G401 (cell line): ENCODE measurements at places on chromosomes 6 and 20. TPM values are rescaled to one million over a fixed set of nuclear protein-coding genes. Genes with fewer than 3 reads are reported as not detected.

DNA sequence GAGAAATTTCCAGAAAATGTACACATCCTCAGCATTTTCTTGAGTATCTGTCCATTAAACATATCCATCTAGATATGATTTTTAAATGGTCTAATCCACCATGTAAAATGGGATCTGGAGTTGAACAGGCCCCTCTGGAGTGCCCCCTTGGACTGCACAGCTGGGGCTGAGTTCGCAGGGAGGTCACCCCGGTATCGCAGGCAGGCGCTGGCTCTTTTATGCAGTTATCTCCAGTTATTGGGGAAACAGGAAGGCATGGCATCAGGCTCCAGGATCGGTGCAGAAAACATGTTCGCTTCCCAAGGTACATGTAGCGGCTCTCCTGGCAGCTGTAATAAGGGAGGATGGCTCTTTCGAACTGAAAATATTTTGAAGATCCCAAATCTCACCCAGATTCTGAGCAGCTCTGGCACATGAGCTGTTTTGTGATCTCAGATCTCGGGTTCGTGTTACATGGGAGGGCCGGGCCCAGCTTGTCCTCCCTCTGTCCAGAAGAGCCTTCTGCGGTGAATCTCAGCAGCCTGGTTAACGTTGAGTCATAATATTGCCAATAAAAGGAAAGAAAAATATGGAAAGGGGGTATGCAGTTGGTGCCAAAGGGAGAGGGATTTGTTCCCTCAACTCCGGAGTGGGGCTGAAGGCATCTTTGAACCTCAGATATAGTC, 167.7 kb downstream of the EYA2 start:
- DNase-seq, result no peak

DNA sequence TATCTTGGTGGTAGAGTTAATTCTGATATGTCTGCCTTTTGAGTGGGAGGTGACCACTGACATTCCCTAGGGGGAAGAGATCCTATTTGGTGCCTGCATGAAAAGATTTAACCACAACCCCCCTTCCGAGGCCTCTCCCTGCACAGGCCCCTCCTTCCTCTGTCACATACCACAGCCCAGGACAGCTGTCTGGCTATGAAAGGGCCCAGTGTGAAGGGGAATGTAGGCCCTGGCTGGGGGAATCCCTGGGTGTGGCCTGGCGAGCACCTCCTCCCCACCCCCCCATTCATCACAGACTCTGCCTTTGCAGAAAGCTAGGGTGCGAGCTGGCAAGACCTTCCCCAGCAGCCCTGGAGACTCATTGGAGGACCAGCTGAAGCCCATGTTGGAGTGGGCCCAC, 27.4 kb upstream of the MAPRE1 start:
- DNase-seq, result no peak

DNA sequence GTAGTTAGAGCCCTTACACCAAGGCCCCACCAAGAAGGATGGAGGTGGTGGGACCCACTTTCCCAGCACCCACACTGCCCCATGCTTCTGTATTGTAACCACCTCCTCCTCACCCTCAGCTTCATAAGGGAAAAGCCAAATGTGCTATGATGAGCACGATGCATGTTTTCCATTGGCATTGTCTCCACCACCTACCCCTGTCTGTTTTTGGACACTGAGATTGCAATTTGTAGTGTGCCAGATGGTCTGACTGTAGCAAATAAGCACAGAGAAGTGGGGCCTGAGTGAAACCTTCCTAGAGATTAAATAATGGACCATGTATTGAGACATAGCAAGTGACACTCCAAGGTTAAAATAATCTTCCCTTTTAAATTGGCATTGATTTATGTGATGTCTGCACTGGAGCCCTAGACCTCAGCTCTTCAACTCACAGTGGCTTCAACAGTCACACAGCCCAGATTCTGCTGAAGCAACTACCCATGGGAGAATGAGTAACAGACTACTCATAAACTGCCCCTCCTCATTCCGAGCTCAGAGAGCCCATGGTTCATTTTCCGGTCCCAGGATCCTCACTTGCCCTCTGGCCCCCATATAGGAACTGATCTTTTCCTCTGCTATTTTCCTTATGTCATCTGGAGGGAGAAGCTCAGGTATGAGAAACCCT, 177.9 kb downstream of the COL9A1 start:
- peak; percentile 90 for DNase-seq

GRCh38 chr20:47927385-47927851, 142.1 kb upstream of the SULF2 start:
- DNase-seq, result no peak

DNA sequence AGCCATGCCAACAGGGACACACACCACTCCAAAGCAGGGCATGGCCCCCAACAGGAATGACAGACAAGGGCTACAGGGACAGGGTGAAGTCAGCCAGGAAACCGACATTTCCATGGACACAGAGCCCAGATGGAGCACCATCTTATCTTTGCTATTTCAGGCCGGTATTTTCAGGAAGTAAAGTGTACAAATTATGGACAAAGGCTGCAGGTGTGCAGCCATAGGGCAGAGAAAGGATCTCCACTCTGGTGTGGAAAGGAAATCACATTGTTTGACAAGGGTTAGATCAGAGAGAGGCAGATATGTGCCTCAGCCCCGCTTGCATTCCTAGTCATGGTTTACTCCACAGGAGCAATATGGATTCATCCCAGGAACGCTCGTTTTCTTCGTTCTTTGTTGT, 81.7 kb upstream of the SLC22A23 start:
- no peak for DNase-seq

DNA sequence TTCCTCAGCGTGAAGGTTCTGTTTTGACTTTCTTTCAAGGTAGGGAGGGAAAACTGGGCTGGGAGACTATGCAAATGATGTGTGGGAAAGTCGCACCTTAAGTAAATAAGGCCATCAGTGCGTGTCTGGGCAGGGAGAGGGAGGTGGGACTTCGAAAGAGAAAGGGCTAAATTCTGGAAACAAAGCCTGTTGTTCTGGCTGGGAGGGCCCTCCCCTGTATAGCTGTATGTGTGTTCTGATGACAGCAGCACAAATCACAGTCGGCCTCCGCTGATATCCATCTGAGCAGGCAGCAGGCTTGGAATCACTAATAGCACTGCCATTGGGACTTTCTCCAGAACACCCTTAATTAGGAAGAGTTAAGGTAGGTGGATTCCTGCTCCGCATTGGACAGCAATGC, 19.2 kb downstream of the JAG1 start:
- DNase-seq, result no peak

DNA sequence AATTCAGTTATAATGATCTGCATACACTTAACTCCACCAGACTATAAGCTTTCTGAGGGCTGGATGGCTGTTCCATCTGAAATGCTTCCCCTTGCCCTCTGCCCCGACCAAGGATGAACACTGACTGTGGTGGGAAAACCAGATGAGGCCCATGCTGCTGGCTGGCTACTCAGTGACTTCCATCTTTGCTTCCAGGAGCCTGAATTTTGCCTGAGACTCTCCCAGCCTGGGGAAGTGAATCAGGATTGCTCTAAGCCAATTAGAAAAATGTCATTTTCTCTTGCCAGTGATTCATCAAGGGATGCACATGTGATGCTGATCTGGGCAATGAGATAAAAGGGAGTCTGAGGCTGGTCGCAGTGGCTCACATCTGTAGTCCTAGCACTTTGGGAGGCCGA, 1.7 kb upstream of the TOMM34 start:
- DNase-seq, result no peak

DNA sequence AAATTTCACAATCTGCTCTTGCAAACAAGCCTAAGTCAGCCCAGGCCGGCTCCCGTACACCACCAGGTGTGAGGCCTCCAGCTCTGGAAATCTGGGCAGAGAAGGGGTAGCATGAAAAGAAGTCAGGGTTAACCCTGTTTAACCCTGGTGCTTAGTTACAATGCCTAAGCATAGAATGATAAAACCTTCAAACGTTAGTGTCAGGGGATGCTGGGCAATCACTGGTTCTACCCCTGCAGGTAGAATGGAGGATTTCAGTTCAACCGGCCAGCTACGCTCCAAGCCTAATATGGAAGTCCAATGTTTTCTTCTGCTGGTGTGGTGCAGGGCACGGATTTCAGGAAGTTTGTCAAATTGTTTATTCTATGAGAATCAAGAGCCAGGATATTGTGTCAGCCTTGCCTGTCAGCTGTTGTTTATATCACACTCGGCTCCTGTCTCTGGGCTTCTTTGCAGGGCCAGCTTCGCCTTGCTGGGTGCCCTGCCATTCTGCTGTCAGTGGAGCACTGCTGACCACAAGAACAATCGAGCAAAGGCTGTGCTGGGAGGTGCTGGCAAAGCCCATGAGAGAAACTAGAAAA, 20.2 kb upstream of the CD93 start:
- DNase-seq, result no peak

GRCh38 chr20:35523298-35523888, 6.1 kb downstream of the C20orf173 start:
- no peak for DNase-seq

GRCh38 chr6:161922631-161923119, 648.8 kb upstream of the AGPAT4 start:
- DNase-seq, result peak; percentile 11

- no peak for DNase-seq
These were observed 142.9 kb upstream of the OLIG3 start for GRCh38 chr6:137637121-137637520.

GRCh38 chr20:25136643-25137559, 55.0 kb upstream of the VSX1 start:
- DNase-seq, result peak; percentile 74

- DNase-seq, result peak; percentile 61
These were observed 716 bp downstream of the SHPRH start for GRCh38 chr6:145963216-145964068.

- DNase-seq, result peak; percentile 15
These were observed 575 bp downstream of the WTAP start for GRCh38 chr6:159727717-159728445.

DNA sequence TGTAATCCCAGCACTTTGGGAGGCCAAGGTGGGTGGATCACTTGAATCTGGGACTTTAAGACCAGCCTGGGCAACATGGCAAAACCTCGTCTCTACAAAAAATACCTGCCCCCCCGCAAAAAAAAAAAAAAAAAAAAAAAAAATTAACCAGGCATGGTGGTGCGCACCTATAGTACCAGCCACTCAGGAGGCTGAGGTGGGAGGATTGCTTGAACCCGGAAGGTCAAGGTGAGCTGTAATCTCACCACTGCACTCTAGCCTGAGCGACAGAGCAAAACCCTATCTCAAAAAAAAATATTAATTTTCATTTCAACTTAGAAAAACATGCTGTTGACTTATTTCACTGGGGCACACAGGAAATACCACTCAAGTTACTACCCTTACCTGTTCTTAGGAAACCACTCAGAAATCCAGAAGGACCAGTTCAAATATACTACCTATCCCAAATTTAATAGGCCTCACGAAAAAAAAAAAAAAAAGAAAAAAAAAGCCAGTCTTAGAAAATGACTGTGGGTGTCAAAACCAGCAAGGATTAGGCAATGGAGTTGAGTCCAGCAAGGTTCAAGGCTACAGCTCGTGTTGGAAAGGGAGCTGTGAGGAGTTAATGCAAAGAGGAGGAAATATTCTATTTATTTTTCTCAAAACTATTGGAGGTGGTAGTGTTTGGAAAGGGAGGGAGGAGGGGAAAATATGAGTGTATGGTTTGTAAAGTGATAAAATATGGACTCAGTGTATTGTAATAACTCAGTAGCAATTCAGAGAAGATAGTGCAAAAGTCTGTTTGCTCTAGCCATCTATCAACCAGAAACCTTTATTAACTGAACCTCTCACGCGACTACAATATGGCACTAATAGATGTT, 33.9 kb upstream of the PIM1 start:
- no peak for DNase-seq

GRCh38 chr6:37236921-37237320, 20.7 kb upstream of the TBC1D22B start:
- DNase-seq, result no peak

DNA sequence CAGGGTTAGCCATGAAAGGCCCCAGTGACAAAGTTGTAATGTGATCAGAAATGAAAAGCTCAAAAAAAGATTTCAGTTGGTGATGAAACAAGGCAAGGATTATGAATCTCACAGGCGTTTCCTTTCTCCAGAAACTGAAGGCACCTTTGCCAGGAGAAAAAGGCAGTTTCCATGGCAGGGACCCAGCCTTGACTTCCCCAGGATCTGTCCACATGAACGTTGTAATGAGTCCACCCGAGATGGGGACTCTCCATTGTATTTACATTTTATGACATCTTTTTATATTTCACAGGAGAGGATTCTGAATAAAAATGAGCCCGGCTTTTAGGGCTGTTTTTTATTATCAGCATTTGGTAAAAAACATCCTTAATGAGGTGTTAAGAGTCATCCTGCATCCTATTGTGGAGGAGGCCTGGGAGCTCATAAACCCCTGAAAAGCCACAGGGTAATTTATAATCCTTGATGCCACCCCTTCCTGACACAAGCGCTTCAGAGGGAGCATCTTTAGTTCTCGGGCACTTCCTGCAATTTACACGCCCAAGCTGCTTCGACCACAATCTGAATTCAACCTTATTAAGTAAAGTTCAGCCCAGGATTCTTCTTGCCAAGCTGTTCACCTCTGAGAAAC, 74.1 kb upstream of the SALL4 start:
- DNase-seq, result no peak

- no peak for DNase-seq
These were observed 380.0 kb upstream of the GJE1 start for GRCh38 chr6:141752677-141753076.

DNA sequence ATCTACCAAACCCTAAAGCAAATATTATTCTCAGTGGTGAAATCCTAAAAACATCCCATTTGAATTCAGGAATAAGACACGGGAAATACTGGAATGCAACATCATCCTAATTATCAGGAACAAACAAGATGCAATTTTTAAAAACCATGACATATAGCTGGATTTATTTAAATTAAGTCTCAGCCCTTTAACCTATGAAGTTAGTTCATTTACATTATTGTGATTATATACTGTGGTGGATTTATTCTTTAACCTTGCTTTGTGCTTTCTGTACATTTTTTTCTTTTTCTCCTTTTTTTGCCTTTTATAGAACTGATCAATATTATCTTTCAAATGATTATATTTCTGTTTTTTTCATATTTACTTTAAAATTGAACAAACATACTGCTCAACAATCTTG, 59.8 kb upstream of the ARMC2 start:
- no peak for DNase-seq

DNA sequence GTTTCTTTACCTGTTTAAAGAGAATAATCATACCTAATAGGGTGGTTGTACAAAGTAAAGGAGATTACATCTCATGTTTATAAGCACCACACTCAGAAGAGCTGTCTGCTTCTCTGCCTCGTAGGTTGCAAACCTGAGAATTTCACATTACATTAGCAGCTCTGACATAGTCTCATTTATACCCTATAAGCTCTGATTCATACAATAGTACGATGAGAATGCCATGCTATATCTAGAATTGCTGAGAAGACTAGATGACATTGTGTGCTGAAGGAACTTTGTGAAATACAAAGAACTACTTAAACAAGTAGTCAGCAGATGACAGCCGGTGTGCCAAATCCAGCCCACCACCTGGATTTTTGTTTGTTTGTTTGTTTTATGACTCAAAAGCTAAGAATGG, 121.2 kb downstream of the ADAT2 start:
- DNase-seq, result no peak

The ZNF311 gene
- not detected in 2 replicates for total RNA-seq

The TFEB gene
- total RNA-seq, result 6.7 and 9.8 TPM in 2 replicates

The MMP24 gene
- 113 and 118 TPM in 2 replicates for total RNA-seq

The EMILIN3 gene
- 0.71 TPM in 1 of 2 replicates, not detected in the other for total RNA-seq

The RRP36 gene
- total RNA-seq, result 140 and 164 TPM in 2 replicates

The SOX18 gene
- 1.2 TPM in 1 of 2 replicates, not detected in the other for total RNA-seq

The ZC2HC1B gene
- total RNA-seq, result not detected in 2 replicates

The FAXC gene
- 0.71 and 2.3 TPM in 2 replicates for total RNA-seq

The CD40 gene
- total RNA-seq, result 0.10 TPM in 1 of 2 replicates, not detected in the other
